HTR-8/SVneo (cell line): ENCODE measurements at places on chromosomes 13 and 19.

GRCh38 chr19:35458731-35459391 is 10.8 kb downstream of the FFAR2 start:
- DNase-seq = no peak

GRCh38 chr19:5935473-5936291 is 21.6 kb downstream of the CAPS start:
- no peak for DNase-seq

DNA sequence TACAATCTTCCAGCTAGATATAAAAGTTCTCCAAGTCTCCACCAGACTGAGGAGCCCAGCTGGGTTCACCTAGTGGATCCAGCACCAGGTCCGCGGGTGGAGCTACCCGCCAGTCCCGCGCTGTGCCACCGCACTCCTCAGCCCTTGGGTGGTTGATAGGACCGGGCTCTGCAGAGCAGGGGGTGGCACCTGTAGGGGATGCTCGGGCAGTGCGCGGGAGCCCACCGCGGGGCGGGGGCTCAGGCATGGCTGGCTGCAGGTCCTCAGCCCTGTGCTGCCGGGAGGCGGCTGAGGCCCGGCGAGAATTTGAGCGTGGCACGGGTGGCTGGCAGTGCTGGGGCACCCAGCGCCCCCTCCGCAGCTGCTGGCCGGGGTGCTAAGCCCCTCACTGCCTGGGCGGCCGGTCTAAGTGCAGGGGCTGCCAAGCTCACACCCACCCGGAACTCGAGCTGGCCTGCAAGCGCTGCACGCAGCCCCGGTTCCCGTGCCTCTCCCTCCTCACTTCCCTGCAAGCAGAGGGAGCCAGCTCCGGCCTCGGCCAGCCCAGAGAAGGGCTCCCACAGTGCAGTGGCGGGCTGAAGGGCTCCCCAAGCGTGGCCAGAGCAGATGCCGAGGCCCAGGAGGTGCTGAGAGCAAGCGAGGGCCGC is 542.8 kb upstream of the PCDH9 start:
- DNase-seq = no peak

DNA sequence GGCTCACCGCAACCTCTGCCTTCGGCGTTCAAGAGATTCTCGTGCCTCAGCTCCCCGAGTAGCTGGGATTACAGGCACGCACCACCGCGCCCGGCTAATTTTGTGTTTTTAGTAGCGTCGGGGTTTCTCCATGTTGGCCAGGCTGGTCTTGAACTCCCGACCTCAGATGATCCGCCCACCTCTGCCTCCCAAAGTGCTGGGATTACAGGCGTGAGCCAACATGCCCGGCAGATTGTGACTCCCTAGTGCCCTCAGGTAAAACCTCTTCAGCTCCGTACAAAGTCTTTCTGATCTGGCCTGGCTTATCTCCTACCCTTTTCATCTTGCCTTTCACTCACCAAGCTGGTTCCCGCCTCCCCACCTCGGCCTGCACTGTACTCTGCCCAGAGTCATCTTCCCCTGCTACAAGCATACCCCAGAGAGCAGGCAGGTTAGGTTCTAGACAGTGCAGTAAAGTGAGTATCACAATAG is 15.0 kb downstream of the BICRA start:
- no peak for DNase-seq

GRCh38 chr13:25762795-25763377 is 288.9 kb downstream of the SHISA2 start:
- DNase-seq = no peak

GRCh38 chr19:3129112-3129511 is 6.7 kb upstream of the GNA15 start:
- no peak for DNase-seq

DNA sequence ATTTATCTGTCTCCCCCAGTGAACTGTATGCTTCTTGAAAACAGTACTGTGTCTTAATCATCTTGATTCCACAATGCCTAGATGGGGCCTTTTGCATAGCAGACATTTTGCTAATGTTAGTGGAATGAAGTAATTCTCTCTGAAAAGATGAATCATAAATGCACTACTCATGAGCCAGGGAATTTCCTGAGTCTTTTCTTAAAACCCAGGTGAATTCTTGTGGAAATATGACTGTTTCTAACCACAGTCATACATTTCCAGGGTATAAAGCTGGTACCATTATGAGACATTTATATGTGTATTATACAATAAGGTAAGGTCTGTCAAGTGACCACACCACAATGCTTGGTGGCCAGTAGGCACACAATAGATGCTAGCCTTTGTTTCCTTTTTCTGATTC is 5.5 kb upstream of the KCTD4 start:
- peak; percentile 52 for DNase-seq
